GM13977 (cell line): ENCODE measurements at places on chromosomes 6 and 20.

GRCh38 chr20:37856932-37857660 lies 45.8 kb upstream of the VSTM2L start:
- no peak for DNase-seq

DNA sequence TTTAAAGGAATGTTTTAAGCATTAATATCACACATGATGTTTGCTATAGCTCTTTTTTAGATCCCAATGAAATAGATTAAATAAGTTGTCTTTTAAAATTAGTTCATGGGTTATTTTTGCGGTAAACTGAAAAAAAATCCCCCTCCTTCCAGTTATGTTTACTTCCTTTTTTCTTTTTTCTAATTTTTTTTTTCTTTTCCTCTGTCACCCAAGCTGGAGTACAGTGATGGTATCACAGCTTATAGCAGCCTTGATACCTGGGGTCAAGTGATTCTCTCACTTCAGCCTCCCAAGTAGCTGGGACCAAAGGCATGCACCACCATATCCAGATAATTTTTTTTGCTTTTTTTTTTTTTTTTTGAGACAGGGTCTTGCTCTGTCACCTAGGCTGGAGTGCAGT lies 17.8 kb upstream of the SCAF8 start:
- no peak for DNase-seq

- no peak for DNase-seq
Measured at GRCh38 chr20:47551841-47552240, 50.2 kb downstream of the NCOA3 start.

DNA sequence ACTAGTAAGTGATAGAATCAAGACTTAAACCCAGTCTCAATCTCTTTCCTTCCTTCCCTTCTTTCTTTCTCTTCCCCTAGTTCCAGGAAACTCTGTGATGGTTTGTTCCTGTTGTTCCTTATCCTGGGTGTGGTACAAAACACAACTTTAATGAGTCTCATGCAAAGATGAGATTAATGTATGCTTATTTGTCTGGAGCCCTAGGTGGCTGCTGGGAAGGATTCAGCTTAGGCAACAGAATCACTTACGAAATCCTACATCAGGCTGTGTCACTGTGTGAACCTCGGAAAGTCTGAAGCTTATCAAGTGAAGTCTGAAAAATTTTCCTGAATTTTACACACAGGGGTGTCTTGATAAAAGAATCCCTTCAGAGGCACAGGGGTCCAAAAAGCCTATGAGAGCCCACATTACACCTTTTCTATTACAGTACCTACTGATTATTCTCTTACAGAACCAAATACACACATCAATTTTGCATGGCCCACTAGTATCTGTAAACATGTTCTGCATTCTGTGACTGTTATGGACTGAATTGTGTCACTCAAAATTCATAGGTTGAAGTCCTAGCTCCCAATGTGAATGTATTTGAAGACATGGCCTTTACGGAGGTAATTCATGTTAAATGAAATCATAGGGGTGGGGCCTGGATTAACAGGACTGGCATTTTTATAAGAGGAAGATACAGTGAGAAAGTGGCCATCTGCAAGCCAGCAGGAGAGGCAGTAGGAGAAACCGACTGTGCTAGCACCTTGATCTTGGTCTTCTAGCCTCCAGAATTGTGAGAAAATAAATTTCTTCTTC lies 144.7 kb downstream of the MYB start:
- DNase-seq, result no peak

- no peak for DNase-seq
Measured at GRCh38 chr6:112289038-112289566, 34.7 kb upstream of the LAMA4 start.

GRCh38 chr6:11738661-11739375 lies 39.8 kb downstream of the ADTRP start:
- DNase-seq, result no peak

- no peak for DNase-seq
Measured at GRCh38 chr6:160329188-160329587, 19.0 kb upstream of the SLC22A3 start.

GRCh38 chr20:53839423-53840176 lies 230.8 kb downstream of the BCAS1 start:
- no peak for DNase-seq

GRCh38 chr6:51675922-51676275 lies 411.5 kb downstream of the PKHD1 start:
- DNase-seq, result no peak
